Stomach (tissue), 19 donors: ENCODE measurements at places on chromosomes 3 and 15. TPM values are rescaled to one million over a fixed set of nuclear protein-coding genes. Genes with fewer than 3 reads are reported as not detected.

The CCR9 gene
- not detected for total RNA-seq

GRCh38 chr3:183637106-183637486, 1.7 kb downstream of the KLHL24 start:
- DNase-seq, result no peak

DNA sequence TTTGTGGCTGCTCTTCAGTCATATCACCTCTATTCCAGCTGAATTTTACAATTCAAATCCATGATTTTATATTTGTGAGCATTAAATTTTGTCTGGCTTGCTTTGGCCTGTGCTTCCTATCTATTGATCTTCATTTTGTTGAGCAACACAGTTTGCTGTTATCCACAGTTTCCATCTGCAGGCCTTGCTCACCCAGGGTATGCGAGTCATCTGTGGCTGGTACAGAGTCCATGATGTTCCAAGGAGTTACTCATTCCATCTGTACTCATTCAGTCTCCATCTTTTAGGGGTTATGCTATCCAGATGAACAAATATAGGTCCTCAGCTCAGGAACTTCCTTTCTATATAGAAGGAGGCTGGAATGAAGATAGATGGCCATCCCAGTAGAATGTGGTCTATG, 70.1 kb upstream of the CCK start:
- DNase-seq, result no peak

DNA sequence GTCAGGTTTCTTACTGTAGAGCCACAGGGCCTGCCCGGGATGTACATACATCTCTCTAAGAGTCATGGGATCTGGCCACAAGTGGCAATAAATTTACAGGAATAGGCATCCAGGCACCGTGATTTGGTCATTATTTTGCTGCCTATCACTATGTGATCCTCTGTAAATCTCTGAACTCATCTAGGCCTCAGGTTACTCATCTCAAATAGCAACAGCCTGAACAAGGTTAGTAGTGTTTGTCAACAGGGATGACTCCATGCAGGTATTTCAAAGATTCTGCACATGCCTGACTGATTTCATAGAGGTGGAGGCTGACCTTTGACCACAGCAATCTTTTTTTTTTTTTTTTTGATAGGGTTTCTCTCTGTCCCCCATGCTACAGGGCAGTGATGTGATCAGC, 88.8 kb upstream of the TBL1XR1 start:
- no peak for DNase-seq

The ZNF502 gene
- 7.1 TPM for total RNA-seq

The GCNT3 gene
- total RNA-seq, result 22.0 TPM

GRCh38 chr3:168212664-168213285, 117.1 kb upstream of the GOLIM4 start:
- peak; percentile 13 for DNase-seq

The SAMMSON gene
- 2.6 TPM for total RNA-seq

DNA sequence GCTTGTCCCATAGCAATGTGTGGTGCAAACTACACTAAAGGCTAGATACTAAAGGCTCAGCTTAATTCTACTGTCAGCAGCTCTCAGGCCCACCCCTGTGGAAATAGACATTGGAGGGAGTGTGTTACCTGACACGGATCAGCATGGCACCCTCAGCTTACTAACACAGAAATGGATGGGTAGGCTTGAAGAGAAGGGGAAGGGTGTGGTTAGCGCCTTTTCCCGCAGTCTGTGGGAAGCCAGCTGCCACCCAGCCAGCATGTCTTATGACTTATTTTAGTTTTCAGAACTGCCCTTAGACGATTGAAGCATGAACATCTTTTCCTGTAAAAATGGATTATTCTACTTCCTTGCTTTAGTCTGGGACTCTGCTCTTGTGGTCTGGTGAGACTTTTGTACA, 25.8 kb upstream of the ADPGK start:
- no peak for DNase-seq

The DYNLT2B gene
- not detected for total RNA-seq

GRCh38 chr3:120646771-120647432, 35.1 kb downstream of the HGD start:
- DNase-seq, result no peak

DNA sequence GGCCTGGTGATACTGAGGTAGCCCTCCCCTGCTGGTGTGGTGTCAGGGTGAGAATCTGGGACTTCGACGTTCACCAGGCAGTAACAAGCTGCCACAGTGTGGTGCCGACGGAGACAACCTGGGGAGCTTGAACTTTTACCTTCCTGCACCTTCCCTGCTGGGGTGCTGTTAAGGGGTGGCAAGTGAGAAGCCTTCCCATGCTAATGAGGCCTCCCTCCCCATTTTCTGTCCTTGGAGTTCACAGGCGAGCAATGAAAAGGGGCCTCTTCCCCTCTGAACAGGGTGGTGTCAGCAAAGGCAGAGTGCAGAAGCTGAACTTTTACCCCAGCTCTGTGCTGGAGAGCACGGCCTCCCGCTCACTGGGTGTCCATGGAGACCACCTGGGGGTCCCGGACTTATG, 13.5 kb downstream of the MAGEL2 start:
- DNase-seq, result no peak

- DNase-seq, result no peak
Observed at GRCh38 chr3:180570238-180570637, 31.7 kb upstream of the TTC14 start.

The DPPA2 gene
- total RNA-seq, result not detected

DNA sequence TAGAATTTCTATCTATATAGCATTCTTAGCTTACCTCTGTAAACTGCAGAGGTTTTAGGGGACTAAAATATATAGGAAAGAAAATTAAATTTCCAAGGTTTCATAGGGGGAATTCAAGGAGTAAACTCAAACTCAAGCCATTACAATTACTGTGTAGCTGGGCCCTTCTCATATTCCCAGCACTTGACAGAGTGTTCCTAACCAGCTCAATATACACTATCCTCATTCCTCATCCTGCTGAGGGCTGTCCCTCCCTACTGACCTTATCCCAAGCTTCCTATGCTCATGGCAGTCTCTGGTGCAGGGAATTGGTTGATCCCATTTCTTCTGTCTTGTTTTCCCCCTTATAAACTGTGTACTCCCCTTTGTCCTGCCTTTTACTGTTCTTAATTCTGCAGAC, 33.9 kb downstream of the NXPE3 start:
- DNase-seq, result no peak

The SLC24A5 gene
- not detected for total RNA-seq

The ROPN1 gene
- total RNA-seq, result not detected

The NR1I2 gene
- total RNA-seq, result not detected
